ENCODE measurements at places on chromosomes 3 and 15. TPM values are rescaled to one million over a fixed set of nuclear protein-coding genes. Genes with fewer than 3 reads are reported as not detected.

GRCh38 chr3:184491867-184492615, 69.5 kb upstream of the EPHB3 start:
- DNase-seq, result peak; percentile 33

- DNase-seq, result no peak
Observed at GRCh38 chr15:28982886-28983285, 97.1 kb downstream of the APBA2 start.

DNA sequence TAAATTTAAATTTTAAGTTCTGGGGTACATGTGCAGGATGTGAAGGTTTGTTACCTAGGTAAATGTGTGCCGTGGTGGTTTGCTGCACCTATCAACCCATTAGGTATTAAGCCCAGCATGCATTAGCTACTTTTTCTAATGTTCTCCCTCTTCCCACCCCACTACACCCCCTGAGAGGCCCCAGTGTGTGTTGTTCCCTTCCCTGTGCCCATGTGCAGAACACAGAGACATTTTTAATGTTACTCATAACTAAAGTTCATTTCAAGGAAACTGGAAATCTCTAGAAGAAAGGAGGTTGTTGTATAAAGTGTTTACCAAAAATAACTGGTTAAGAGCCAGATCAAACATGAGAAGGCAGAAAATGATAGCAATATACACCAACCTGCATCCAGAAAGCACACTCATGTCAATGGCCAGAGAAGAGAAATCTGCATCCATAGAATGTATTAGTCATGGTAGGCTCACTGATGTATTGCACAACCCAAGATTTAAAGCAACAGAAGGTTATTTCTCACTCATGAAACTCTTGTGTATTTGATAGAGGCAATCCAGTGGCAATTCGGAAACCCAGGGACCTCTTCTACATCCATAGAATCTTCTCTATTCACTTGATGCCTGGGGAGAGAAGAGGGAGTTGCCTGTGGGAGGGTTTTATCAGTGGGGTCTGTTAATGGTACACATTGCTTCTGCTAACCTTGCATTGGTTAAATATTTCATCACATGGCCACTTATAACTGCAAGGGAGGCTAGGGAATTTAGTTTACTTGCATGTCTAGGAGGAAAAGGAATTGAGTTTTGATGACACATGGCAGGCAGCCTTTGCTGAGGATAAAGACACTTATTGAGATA, 321.9 kb upstream of the RASGRP1 start:
- DNase-seq, result no peak

- no peak for DNase-seq
Observed at GRCh38 chr3:40130721-40131120, 178.8 kb upstream of the EIF1B start.

GRCh38 chr3:46440531-46441294, 24.0 kb downstream of the LTF start:
- no peak for DNase-seq

WNT7A gene
- not detected for polyA plus RNA-seq

- DNase-seq, result no peak
Observed at GRCh38 chr3:182364723-182365650, 428.3 kb upstream of the ATP11B start.

GRCh38 chr3:53168175-53168923, 7.3 kb downstream of the PRKCD start:
- DNase-seq, result peak; percentile 32

- DNase-seq, result no peak
Observed at GRCh38 chr3:86073799-86074198, 917.1 kb downstream of the VGLL3 start.

- DNase-seq, result peak; percentile 61
Observed at GRCh38 chr3:149553781-149554451, 79.4 kb downstream of the TM4SF4 start.

- DNase-seq, result no peak
Observed at GRCh38 chr3:157083824-157084223, 76.1 kb downstream of the CCNL1 start.

EPHB3 gene
- 0.29 TPM for polyA plus RNA-seq

GRCh38 chr3:59688636-59689035, 638.8 kb upstream of the CFAP20DC start:
- no peak for DNase-seq

PIERCE2 gene
- 6.5 TPM for polyA plus RNA-seq

DNA sequence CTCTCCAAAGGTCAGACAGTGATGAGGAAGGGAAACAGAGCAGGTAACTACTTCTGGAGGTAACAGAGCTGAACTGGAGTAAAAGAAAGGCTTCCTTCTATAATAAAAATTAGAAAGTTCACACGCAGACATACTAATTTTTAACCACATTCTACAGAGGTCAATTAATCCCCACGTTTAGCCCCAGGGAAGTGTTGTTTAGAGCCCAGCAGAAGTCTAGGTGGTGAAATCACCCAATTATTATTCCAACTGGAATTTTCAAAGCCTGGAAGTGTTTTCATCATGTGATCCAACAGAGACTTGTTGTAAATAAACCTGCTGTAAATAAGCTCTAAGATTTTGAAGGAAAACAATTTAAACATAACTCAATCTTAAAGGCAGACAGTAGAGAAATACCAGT, 6.8 kb downstream of the ALDH1A2 start:
- DNase-seq, result no peak

GRCh38 chr3:114584734-114585371, 291.0 kb downstream of the TIGIT start:
- no peak for DNase-seq

- DNase-seq, result no peak
Observed at GRCh38 chr3:78660957-78661356, 1106.8 kb downstream of the ROBO1 start.

DNA sequence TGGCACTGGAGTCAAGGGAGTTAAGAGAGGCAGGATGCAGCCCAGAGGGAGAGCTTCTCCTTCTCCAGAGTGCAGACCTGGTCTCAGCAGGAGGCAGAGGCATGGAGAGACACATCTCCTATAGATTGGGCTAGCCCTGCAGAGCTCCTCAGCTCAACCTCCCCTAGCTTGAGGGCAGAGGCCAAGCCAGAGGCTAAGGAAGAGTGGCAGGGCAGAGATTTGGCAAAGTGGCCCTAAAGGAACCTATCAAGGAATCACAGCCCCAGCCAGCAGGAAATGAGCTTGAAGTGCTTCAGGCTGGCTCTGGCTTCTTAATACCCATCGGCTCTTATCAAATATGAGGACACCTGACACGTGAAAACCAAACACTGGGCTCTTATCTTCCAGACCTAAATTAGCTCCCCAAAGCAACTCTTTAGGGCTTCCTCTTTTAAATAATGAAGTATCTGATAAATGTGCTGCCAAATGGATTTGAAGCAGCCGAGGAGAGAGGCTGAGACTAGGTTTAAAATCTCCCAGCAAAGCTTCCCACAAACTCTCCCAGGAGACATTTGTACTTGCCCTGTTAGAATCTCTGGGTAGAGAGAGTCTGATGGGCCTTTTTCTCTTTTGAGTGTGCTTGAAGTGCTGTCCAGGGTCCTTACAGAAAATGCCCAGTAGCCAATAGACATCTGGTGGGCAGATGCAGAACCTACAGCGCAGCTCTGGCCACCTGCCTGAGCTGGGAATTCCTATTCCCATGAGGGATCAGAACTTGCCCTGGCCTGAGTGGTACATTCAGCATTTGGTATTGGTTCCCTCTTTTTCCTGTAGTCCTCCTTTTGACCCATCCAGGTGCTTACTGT, 271.4 kb downstream of the CLSTN2 start:
- no peak for DNase-seq

CCDC33 gene
- polyA plus RNA-seq, result 0.30 TPM

- no peak for DNase-seq
Observed at GRCh38 chr15:29270976-29271375, 1.4 kb upstream of the NSMCE3 start.

- peak; percentile 36 for DNase-seq
Observed at GRCh38 chr3:189340680-189341460, 169.1 kb downstream of the TPRG1 start.

SNAP23 gene
- 54.0 TPM for polyA plus RNA-seq

CLSTN2 gene
- polyA plus RNA-seq, result 4.9 TPM

JAGN1 gene
- polyA plus RNA-seq, result 69.7 TPM

- no peak for DNase-seq
Observed at GRCh38 chr3:175258763-175259162, 399.6 kb downstream of the NAALADL2 start.

AMIGO3 gene
- 2.2 TPM for polyA plus RNA-seq

OIP5 gene
- polyA plus RNA-seq, result 1.9 TPM

GRCh38 chr3:153679714-153680113, 441.5 kb upstream of the ARHGEF26 start:
- no peak for DNase-seq

DNA sequence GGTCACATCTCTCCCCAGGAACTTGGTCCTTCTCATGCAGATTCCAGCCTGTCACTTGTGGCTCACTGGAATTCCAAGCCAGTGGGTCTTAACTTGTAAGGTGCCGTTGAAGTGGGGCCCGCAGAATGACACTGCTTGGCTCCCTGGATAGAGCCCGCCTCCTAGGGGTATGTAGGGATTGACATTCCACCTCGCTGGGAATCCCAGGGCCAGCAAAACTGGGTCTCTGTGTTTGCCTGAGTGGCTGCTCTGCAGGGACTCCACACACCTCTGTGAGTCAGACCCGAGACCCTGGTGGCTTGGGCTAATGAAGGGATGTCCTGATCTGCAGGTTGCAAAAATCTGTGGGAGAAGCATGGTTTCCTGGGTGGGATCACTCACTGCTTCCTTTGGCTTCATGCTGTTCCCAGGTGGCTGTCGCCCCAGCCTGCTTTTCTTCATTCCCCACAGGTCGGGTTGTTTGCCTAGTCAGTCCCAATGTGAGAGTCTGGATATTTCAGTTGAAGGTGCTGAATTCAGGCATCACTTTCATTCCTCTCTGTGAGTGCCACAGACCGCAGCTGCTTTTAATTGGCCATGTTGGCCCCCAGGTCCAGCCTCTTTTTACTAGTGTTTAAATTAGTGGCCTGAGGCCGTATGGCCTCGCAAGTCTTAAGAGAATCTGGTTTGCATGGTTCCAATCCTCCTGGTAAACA, 156.0 kb upstream of the TRIM42 start:
- no peak for DNase-seq

DNA sequence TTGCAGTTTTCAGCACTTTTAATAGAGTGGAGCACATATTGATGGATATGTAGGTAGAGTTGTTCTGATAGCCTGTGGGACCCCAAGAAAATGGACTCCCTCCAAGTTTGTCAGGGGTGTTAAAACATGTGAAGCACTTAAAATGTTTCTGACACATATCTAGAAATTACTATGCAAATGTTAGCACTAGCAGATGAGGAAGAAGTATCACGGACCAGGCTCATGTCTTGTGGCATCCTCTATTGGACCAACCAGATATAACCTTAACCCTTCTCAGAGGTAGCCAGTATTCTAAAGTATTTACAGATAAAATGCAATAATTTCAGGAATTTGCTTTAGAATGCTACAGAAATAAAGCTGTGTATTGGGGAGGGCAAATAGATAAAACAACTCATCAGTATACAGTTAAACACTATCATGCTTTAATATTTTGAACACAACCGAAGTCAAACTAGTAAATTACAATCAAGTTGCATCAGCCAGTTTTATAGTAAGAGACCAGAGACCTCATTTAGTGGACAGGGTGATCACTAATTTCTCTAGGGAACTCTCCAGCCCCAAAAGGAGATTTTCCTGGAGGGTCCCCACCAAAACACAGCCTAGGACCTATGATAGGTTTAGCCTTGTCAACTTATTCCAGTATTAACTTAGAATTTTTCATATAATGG, 57.2 kb upstream of the FBN1 start:
- no peak for DNase-seq

DNA sequence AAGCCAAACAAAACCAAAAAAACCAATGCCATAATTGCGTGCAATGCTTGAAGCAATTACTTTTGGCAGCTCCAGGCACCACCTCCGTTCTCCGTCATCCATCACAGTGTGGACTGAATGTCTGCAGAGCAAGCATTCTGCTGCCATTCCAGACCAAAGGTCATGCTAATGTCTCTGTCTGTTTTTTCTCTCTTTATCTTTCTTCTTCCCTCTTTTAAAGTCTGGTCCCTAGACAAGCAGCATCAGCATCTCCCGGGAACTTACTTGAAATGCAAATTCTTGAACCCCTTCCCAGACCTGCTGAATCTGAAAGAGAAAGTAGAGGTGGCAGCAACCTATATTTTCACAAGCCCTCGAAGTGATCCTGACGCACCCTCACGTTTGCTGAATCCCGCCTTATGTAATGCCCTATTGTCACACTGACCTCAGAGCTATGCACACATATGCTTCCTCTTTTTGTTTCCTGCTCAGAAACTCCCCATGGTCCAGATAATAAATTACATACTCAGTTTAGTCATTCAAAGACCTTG, 297.3 kb upstream of the PROK2 start:
- DNase-seq, result peak; percentile 43

- DNase-seq, result no peak
Observed at GRCh38 chr15:70411143-70411863, 313.6 kb upstream of the TLE3 start.

DNA sequence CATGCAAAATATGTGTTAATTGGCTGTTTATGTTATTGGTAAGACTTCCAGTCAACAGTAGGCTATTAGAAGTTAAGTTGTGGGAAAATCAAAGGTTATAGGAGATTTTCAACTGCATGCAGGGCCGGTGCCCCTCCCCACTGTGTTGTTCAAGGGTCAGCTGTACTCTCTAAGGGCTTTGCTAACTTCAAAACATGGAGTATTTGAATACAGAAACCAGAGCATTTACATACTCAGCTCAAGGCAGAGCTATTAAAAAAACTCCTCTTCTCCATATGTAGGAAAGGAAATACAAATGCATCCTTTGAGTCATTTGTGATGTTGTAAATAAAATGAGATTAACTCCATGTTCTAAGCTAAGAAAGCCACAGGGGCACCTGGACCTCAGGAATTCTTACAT, 16.8 kb downstream of the IL17RB start:
- no peak for DNase-seq

KIF7 gene
- 5.0 TPM for polyA plus RNA-seq

DNA sequence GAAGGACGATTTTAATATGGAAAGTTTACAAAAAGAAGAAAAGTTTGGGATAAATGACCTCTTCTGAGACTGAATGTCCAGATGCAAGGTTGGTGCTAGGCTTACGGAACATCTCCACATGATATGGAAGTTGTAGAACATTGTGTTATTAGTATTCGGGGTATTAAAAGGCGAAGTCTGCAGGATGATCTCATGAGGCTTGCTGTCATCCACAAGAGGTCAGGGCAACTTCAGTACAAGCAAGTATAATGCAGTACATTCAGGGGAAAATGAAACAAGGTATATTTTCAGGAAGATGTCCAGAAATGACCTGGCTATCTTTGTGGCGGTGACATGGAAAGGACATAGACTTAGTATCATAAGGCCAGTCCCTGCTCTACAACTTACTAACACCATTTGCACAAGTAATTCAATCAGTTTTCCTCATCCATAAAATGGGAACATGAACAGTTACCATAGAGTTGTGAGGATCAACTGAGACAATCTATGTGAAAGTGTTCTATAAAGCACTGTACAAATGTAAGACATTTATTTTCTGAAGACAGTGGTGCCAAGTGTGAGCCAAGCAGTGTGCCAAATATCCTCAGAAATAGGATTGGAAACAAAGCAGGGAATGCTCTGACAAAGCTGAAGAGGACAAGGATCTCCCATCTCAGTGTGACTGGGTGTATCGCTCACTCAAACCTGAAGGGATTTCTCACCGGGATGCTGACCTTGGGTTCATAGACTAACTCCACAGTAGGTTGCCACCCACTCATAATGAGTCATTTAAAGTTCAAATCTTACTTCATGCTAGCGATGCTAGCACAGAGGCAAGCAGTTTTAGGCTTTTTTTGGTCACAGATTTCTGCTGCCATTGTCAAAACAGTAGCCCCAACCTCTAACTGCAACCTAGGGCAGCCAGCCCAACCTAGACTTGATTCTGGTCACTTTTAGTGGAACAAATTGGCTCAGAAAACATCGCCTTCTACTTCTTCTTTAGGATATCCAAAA, 118.3 kb downstream of the TIGIT start:
- DNase-seq, result peak; percentile 58
